ENCODE measurements at places on chromosomes 5 and 9.

DNA sequence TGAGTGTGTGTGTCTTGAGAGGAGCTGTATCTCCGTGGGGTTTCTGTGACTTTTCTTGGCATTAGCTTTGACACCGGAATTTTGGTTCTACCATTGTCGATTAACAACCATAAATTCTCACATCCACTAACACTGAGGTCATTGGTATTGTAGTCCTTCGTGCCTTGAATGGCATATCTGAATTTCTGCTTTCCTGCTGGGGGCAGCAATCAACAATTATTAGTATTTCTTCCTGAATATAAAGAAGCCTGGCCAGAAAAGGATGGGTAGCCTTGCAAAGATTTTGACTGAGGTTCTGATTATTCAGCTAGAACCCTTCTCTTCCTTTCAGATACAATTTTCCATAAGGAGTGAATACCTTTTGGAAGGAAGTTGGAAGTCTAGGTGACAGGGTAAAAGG, 33.5 kb upstream of the SHOC1 start:
- DNase-seq, result no peak

DNA sequence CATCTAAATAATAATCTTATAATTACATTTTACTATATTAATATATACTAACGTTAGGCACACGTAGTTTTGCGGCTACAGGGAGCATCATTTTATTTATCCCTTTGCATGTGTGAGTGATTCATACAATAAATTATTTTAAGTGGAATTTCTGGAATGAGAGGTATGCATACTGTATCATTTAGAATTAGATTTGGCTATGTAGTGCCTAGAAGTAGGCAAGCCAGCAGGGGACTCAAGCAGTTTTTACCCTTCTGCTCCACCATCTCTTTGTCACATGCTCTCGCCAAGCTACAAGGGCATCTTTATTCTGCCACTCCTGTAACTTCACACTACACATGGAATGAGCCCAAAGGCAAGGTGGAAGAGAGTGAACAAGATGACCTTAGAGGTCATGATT, 60.8 kb downstream of the MEGF10 start:
- no peak for DNase-seq

DNA sequence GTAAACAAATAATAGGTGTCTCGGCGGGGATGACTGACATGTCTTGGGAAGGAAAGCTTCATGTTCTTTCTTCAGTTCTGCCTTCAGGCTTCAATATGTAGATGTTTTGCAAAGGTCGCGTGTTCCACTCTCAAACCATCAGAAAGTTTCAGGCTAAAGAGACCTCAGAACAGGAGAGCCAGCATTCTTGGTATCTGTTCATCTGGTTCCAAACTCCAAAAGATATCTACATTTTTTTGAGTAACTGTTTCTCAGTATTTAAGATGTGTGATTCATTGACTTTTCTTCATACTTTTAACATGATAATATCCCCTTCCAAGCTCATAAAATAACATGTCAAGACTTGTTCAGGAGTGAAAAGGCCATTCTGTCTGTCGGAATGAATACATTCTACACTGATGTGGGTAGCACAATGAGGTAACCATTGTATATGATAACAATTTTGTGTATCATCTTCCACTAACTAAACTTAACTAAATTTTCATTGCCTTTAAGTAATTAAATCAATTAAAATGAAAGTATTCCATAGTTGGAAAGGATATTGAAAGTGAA, 183.6 kb downstream of the CFAP90 start:
- DNase-seq, result no peak

DNA sequence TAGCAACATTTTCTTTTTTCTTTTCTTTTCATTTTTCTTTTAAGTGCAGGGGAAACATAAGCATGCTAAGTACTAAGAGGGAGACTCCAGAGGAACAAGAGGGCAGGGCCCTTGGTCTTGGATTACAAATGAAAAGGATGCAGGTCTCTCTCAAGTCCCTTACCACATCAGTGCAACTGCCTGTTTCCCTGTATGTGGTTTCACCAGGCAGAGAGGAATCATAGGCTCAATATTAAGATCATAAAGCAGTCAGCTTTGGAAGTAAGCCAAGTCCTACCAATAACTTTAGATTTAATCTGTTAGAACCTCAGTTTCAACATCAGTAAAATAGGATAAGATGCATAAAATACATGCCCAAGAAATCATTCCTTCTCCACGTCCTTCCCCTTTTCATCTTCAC, 422.7 kb upstream of the PAPPA start:
- DNase-seq, result no peak

GRCh38 chr5:15092801-15093200, 221.2 kb upstream of the ANKH start:
- no peak for DNase-seq

- DNase-seq, result no peak
Observed at GRCh38 chr9:87910821-87911220, 6.9 kb upstream of the SPATA31C1 start.

DNA sequence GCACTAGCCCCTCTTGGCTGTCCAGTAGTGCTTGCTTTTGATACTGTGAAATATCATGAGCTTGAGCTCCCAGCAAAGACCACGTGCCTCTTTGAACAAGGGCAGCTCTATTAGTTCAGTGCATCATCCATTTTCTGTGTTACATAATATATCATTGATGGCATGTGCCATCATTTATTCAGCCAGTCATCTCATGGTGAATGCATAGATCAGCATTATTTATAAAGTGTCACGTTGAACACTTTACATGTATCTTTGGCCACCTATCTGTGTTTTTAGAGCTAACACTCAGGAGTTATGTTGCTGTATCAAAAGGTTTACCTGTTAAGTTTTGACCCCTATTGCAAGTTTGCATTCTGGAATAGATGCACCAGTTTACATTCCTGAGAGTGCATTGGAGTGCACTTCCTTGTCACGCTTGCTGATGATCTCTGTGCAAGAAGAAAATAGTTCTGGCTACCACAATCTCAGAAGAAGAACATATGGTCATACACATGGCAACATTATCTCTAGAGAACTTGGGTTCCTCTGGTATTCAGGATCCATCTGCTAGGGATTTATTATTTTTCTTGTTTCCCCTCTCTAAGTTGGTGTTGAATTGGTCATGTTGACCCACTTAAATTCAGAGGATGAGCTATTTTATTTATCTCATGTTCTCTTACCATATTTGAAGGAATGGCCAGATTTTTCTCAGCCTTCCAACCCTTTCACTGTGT, 120.9 kb downstream of the SH3GL2 start:
- no peak for DNase-seq

DNA sequence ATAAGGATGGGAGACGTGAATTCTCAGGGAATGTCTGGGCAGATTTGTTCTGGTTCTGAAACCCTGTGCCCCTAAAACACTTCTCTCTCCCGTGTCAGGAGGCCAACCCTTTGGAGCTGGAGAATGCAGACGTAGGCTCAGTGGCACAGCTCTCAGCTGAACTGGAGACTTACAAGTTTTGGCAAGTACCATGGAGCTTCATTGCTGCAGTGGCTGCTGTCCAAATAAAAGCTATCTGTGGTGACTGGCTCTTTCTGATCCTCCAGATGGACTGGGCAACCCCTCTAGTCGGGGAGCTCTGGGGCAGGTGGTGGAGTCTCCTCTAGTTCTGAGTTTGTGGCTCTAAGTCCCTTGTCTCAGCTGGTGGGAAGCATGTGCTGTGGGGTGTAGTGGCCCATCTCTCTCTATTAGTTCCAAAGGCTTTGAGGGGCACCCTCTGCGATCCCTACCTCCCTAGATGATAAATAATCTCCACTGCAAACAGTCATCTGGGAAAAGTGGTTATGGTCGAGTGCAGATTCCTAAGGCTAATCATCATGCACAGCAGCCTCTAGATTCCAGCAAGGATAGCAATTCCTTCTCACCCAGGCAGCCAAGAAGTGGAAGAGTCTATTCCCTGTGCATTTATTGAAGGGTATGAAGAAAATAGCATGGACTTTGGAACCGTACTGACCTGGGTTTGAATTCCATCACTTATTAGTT, 204.2 kb upstream of the KLF4 start:
- DNase-seq, result no peak

DNA sequence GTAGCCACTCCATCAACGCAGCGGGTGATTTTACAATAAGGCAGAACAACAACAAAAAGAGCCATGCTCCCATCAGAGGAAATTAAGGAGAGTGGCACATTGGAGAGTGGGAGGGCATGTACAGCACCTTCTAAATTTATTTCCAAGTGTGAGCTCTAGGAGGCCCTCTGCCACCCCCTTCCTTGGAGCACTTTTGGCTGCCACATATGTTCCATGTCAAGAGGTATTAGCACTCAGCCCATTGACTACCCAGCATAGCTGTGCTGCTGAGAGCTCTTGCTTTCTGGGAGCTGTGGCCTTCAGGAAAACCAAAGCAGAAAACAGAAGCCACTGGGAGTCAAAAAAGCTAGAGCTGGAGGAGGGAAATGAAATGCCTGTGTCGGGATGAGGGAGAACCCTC, 200.2 kb upstream of the PANK3 start:
- no peak for DNase-seq
